ENCODE measurements at places on chromosomes 16 and 17. TPM values are rescaled to one million over a fixed set of nuclear protein-coding genes. Genes with fewer than 3 reads are reported as not detected.

GRCh38 chr17:3400055-3400454 is 1.8 kb upstream of the OR1E1 start:
- DNase-seq, result no peak

CRHR1 gene
- not detected for total RNA-seq

DCTPP1 gene
- total RNA-seq, result 4.2 TPM

DNA sequence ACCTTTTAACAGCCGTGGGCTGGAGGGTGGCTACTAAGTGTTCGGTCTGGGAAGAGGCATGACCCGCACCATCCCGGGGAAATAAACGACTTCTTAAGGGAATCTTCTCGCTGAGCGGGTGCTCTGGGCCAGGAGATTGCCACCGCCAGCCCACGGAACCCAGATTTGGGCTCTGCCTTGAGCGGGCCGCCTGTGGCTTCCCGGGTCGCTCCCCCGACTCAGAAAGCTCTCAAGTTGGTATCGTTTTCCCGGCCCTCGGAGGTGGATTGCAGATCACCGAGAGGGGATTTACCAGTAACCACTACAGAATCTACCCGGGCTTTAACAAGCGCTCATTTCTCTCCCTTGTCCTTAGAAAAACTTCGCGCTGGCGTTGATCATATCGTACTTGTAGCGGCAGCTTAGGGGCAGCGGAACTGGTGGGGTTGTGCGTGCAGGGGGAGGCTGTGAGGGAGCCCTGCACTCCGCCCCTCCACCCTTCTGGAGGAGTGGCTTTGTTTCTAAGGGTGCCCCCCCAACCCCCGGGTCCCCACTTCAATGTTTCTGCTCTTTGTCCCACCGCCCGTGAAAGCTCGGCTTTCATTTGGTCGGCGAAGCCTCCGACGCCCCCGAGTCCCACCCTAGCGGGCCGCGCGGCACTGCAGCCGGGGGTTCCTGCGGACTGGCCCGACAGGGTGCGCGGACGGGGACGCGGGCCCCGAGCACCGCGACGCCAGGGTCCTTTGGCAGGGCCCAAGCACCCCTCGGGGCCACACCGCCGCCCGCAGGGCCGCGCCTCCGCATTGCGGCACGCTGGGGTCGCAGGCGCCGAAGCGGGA is 3.6 kb upstream of the CBX4 start:
- DNase-seq, result no peak

- DNase-seq, result no peak
Observed at GRCh38 chr16:20844588-20844987, 38.3 kb downstream of the REXO5 start.
